Lung microvascular endothelial cell (primary cell): ENCODE measurements at places on chromosomes 5 and 9.
A peak's percentile ranks its signal among the peaks of the same experiment; 100 is the strongest.

DNA sequence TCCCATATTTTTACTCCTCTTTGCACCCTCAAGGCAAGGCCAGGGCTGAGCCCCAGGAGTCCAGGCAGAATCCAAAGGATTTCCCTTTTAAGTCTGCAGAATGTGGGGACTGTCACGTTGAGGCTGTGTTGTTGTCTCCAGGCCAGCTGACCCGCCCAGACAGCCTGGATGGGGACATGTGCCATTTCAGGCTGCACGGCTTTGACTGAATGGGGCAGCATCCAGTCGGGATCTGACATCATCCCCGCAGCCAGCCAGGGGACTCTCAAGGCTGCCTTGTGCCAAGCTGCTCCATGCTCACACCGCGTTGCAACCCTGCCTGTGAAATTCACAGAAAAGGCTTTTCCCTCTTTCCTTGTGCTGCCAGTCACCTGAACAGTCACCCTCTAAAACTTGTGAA lies 2.2 kb upstream of the ZNF366 start:
- DNase-seq: no peak

DNA sequence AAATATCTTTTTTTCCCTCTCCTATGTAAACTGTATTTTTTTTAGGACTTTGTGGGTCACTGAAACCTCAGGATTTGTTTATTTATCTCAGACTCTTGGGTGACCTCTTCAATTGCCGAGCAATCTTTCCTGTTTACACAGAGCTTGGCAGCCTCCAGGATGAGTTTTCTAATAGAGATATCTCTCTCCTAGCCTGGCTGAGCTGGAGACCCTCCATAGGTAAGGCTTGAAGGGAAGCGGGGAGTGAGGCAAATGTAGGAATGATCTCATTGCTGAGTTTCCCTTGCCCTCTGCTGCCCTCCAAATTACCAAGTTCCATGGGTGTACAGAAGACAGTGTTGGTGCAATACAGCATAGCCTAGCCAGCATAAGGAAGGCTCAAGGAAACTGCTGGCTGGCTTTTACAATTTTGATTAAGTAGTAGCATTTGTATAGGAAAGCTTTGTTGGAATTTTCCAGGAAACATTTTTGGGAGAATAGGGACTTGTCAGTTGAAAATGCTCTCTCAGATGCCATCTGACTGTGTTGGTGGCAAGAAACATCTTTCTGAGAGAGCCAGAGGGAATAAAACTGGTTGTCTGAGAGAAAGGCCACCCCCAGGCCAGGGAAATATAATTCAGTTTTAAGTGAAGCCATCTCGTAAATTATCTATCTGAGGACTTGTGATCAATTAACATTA lies 116.0 kb downstream of the NMUR2 start:
- DNase-seq: no peak

DNA sequence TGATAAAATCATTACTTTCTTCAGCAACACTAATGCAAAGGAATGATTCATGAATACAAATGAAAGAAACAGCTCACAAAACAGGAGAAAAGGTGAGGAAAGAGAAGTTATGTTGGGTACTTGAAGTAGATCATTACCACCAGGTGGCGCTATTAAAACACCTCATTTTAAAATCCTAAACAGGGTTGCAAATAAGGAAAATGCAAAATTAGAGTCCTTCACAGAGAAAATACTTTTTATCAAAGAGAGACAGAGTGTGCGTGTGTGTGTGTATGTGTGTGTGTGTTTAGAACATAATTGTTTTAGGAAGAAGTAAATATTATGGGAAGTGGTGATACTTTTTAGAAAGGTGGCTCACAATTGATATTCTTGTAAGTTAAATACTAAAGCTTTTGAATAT lies 49.5 kb upstream of the CD180 start:
- peak; percentile 92 for DNase-seq

GRCh38 chr5:132481596-132482211 lies 8.9 kb downstream of the IRF1 start:
- DNase-seq: no peak

DNA sequence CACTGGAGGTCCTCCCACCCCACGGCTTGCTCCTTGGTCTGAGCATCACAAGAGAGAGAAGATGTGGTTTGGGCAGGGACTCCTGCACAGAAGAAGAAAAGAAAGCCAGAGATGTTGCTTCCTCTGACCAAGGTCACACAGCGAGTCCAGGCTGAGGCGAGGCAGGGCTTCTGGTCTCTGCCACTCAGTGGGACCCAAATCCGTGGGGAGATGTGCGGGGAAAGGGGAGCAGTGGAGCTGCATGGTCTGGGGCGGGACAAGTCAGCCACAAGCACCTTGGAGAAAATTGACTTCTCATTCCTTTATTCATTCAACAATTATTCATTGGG lies 150.9 kb downstream of the C9orf50 start:
- DNase-seq: no peak

DNA sequence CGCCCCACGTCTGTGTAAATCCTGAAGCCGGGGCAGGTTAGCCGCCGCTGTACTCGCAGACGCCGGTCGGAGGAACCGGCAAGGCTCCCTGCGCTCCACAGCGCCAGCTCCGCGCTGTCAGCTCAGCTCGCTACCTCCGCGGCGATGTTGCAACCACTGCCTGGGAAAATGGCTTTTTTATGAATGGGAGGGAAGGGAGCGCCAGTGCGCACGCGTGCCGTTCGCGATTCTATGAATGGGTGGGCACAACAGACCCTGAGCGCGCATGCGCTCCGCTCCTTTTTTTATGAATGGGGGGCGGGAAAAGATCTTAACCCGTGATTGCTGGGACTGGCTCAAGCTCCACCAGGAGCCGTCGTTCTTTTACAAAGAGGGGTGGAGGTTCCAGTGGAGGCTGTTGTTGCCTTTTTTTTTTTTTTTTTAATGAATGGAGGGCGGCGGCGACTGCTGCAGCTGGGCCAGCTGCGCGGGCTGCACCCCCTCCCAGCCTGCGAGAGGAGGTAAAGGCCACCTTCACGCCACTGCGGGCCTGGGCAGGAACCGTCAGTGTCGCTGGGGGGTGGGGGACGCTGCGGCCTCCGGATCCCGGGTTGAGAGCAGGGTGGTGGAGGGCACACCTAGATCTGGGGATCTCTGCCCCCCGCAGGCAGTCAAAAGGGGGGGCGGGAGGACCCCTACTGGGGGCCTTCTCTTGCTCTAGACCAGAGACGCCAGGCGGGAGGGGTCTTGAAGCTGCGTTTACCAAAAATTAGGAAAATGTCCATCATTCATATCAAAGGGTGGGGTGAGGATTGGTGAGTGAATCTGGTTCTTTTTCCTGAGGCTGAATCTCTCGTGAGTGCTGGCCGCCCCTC lies at the start of gene SPRY4:
TSS of gene SPRY4 (minus strand) at position 151 of the 854 bp plus-strand sequence. CDS start 9,913 bp downstream, outside the sequence.
- DNase-seq: peak; percentile 98

DNA sequence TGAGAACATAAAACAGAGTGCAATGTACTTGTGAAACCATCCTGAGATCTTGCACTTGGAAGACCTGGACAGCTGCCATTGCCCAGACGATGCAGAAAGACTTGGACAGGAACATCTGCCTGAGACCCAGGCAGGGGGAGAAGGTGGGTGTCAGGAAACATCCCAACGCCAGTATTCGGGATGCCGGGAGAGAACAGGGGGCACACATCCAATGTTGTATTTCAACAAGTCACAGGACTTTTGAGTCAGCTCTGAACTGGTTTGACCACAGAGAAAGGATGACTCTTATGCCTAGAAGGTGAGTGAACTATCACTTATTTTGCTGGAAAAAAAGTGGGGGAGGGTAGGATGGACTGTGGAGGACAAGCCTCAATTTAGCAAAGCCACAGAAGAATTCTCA lies 124.6 kb downstream of the ROR2 start:
- DNase-seq: no peak

DNA sequence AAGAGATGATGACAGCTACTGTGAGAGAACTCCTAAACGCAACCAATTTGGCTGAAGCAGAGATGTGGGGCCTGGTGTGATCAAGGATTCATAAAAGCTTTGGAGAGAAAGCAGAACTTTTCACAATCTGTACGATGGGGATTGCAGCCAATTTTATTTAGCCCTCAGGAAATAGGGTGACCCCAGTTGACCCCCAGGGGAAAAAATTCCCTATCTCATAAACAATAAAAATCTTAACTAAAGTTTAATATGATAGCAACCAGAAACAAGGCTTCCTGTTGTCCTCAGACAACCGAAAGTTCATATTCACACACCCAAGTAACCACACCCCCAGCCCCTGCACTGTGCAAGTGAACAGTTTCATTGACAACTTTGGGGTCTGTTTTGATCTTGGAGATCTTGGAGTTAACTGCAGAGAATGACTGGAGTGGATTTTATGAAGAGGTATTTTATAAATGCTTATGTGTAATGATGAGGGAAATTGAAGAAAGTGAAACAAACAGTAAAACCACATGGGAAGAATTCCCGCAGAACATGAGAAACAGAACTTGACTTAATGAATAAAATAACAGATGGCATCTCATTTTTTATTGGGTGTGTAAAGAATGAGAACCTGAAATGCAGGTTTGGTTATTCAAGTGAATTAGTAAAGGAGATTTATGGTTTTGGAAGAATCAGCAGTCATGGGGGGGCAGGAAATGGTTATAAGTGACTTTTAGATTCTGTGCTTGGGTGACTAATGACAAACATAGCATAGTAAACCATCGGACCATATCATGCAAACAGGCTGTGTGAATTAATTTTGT lies 94.5 kb downstream of the PDE4D start:
- DNase-seq: peak; percentile 82

- no peak for DNase-seq
Measured at GRCh38 chr5:149807176-149807575, 77.1 kb downstream of the PPARGC1B start.

GRCh38 chr5:52017567-52017966 lies 634.3 kb downstream of the ISL1 start:
- DNase-seq: no peak
